Spinal cord (tissue), 10 donors: ENCODE measurements at places on chromosomes 3 and 15.
A peak's percentile ranks its signal among the peaks of the same experiment; 100 is the strongest.

GRCh38 chr3:16290007-16290826 lies 25.2 kb downstream of the OXNAD1 start:
- DNase-seq: peak; percentile 84

DNA sequence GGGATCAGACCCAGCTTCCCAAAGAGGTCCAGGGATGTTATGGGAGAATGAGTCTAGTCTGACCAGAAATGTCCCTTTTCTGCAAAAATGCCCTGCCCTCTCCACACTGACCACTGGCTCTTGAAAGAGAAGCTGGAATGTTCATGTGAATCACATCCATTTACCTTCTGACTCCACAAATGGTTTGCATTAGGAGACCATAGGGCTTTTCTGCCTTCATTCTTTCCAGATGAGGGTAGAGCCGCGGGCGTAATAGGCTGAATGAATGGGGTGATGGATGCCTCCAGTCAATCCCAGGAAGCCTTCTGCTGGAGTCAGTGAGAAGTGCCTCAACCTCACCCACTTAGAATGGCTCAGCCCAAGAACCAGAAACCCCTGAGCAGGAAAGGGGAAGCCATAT lies 47.2 kb upstream of the IREB2 start:
- DNase-seq: no peak

DNA sequence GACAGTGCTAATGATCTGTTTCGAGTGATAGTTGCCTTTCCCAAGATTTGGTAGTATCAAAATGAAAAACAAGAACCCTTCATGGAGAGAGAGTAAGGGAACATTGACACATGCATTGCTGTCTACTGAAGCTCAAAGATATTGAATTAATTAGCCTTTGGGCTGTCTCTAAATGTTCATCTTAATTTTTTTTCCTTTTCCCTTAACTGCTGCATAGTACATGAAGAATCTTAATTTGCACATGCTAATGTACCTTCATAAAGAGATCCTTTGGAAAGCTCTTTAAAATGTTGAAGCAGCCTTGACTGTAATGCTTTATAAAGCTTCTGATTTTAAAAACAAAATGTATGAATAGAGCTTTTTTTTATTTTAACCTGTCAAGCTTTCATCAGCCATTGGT lies 452.2 kb downstream of the TUSC7 start:
- DNase-seq: no peak

- DNase-seq: no peak
Measured at GRCh38 chr3:22474706-22475445, 723.9 kb upstream of the ZNF385D start.

DNA sequence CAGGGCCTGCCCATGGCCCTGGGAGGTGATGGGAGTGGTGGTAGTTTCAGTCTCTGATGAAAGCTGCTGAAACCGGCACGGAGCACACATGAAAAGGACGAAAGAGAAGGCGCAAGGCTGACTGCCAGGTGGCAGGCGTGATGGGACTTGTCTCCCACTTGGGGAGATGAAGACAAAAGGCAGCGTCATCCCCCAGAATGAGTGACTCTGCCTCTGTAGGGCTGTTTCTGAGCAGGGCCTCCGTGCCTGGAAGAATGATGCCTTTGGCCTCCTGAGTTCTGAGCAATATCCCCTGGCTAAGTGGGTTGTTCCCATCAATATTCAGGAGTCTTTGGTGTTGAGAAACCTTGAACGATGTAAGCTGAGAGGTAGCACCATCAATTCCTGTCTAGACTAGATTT lies 237.8 kb downstream of the OPA1 start:
- peak; percentile 44 for DNase-seq
